ENCODE measurements at places on chromosomes 6 and 20. TPM values are rescaled to one million over a fixed set of nuclear protein-coding genes. Genes with fewer than 3 reads are reported as not detected.

The APOM gene
- total RNA-seq = not detected

The RNF217 gene
- 113 TPM for total RNA-seq

The ENPP1 gene
- 64.0 TPM for total RNA-seq

The OR2J3 gene
- 3.1 TPM for total RNA-seq

The TAGAP gene
- 3.6 TPM for total RNA-seq

The RAET1L gene
- total RNA-seq = not detected

The SUMO4 gene
- 17.3 TPM for total RNA-seq

The AVP gene
- not detected for total RNA-seq

The SLC22A1 gene
- 1.7 TPM for total RNA-seq

The OR12D3 gene
- total RNA-seq = 3.6 TPM

The NFKBIL1 gene
- total RNA-seq = 28.6 TPM

The SERPINB6 gene
- total RNA-seq = 63.3 TPM

The RHAG gene
- not detected for total RNA-seq

The SCGN gene
- total RNA-seq = not detected

The HLA-DOA gene
- total RNA-seq = 0.72 TPM

The SULF2 gene
- total RNA-seq = 69.3 TPM

The DNAAF9 gene
- total RNA-seq = 15.4 TPM

The CTAGE9 gene
- 6.3 TPM for total RNA-seq

The PTCHD4 gene
- 3.4 TPM for total RNA-seq

The MCM9 gene
- 21.4 TPM for total RNA-seq

The TBXT gene
- not detected for total RNA-seq

The MSH5 gene
- 8.2 TPM for total RNA-seq

The TTK gene
- total RNA-seq = 7.0 TPM

The SLC17A5 gene
- total RNA-seq = 52.0 TPM

The SPATA25 gene
- 3.6 TPM for total RNA-seq

The LY6G6C gene
- 3.1 TPM for total RNA-seq

The KIF25 gene
- total RNA-seq = not detected

The HLA-DRA gene
- 47.4 TPM for total RNA-seq

The SEL1L2 gene
- total RNA-seq = 13.7 TPM

The HLA-C gene
- 107 TPM for total RNA-seq

The TPD52L1 gene
- total RNA-seq = 155 TPM

The GRIK2 gene
- total RNA-seq = 38.5 TPM

The DBNDD2 gene
- total RNA-seq = 11.8 TPM

Data from umbilical cord (tissue), 2 donors.